Fibroblast of the aortic adventitia (primary cell): ENCODE measurements at places on chromosomes 1 and 21. TPM values are rescaled to one million over a fixed set of nuclear protein-coding genes. Genes with fewer than 3 reads are reported as not detected.

GRCh38 chr1:10825592-10825991 lies 29.1 kb upstream of the CASZ1 start:
- no peak for DNase-seq

DNA sequence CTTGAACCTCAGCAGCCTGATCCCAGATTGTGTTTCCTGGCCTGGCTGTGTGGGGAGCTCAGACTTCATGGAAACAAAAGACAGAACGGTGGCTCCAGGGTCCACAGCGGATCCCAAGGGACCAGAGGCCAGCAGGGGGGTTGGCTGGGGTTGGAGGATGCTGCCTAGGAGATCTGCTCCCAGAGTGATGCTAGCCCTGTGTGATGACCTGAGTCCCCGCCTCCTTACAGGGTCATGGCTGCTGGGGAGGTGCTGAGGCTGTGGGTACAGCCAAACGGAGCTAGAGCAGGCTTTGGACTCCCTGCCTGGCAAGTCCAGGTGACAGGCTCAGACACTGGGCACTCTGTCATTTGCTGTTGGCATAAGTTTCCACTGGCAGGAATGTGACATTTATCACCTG lies 11.5 kb upstream of the RUNX3 start:
- no peak for DNase-seq

PADI4 gene
- not detected in 2 replicates for total RNA-seq

TMEM125 gene
- not detected in 2 replicates for total RNA-seq

GRCh38 chr21:42846221-42846620 lies 33.1 kb downstream of the WDR4 start:
- no peak for DNase-seq

LYPD8 gene
- total RNA-seq: 0.27 TPM in 1 of 2 replicates, not detected in the other

DNA sequence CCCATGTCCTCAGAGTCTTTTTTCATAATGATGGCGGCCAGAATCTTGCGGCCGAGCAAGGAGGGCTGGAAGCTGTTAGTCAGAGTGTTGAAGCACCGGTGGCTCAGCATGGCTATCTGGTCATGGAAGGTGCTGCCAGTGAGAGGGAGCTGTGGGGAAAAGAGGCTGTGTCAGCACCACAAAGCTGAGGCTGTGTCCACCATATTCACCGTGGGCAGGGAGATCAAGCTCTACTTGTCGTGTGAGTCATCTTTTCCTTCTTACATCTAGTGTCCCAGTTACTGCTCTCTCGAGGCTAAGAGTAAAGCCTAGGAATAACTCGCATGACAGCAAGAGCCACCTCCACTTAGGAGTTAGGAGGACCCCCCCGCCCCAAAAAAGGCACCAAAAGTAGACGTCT lies 18.2 kb downstream of the ADAR start:
- no peak for DNase-seq

DNA sequence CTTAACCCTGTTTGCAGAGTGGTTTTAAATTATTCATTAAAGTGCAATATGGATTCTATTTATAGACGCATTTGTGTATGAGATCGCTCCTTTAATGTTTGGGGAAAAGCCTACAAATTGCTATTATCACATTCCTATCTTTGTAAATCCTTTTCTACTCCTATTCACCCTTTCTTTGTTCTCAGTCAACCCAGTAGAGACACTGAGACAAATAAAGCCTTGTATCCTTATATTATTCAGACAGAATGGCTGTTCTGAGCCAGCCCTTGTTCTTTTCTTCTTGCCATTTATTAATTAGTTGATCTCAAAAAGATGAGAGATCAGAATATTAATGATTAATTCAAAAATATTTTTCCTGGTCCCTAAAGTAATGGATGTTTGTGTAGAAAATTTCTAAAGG lies 8.4 kb downstream of the PCBP3 start:
- DNase-seq: no peak

DNA sequence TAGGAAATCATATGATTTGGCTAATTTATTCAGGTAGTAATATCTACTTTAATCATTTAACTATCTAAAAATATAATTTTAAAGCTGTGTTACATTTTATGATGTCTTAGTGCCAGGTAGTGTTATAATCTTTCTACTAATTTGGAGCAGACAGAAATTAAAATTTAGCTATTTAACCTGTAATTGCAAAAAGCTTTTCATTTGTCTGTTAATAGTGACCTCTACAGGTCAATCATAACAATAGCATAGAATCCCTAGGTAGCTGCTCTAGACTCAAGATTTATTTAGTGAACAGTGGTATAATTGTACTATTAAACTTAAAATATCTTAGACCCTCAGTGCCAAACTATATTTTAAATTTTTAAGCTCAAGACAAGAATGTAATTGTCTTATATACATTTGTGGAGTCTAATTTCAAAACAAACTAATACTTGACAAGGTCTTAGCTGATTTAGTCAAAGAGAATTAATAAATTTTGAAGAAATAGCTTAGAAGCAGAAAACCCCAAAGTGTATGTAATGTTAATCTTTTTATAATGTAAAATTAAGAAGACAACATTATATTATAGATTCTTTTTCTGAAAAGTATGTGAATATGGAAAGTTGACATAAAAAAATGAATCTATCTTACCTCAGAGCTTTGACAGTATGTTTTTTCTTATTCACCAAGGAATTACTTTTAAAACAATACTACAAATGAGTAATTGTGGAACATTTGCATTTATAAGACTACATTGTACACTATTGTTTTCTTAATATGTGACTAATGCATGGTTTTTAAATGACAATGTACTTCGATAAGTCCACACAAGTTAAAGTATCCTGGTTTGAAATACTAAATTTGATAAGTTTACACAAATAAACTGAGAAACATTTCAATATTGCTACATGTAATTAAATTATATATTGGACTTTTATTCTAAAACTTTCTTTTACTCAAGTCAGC lies 64.1 kb upstream of the RNPC3 start:
- peak; percentile 41 for DNase-seq

DNA sequence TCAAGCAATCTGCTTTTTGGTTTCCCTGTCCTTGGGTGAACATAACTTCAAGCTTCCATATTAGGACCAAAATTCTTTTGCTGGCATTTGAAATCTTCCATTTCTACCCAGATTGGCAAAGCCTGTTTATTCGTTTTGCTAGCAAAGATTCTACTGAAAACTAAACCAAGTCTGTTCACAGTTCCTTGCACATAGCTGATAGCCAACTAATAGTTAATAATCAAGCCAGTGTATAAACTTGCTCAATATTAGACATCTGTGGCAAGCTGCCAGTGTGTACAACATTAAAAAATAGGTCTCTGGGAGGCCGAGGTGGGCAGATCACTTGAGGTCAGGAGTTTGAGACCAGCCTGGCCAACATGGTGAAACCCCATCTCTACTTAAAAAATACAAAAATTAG lies 6.3 kb downstream of the APP start:
- DNase-seq: no peak
